GM12878 (cell line): ENCODE measurements at places on chromosomes 2 and 18. TPM values are rescaled to one million over a fixed set of nuclear protein-coding genes. Genes with fewer than 3 reads are reported as not detected.

DNA sequence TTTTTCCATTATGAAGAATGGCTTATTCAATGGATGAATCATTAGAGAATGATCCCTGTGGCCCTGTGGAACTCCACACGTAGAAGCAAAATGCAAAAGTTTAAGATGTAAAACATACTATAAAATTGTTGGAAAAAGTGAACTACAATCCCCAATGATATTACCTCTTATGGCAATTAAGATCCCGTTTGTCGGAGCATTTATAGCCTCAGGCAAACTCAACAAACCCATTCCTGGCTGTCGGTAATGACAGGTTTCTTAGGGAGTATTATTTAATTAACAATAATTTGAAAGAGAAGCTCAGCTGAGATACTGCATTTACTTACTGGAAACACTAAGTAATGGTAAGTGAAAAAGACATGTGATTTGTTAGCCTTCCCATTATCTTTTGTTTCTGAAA, 138.3 kb downstream of the CDH20 start:
- DNase-seq, result no peak

DNA sequence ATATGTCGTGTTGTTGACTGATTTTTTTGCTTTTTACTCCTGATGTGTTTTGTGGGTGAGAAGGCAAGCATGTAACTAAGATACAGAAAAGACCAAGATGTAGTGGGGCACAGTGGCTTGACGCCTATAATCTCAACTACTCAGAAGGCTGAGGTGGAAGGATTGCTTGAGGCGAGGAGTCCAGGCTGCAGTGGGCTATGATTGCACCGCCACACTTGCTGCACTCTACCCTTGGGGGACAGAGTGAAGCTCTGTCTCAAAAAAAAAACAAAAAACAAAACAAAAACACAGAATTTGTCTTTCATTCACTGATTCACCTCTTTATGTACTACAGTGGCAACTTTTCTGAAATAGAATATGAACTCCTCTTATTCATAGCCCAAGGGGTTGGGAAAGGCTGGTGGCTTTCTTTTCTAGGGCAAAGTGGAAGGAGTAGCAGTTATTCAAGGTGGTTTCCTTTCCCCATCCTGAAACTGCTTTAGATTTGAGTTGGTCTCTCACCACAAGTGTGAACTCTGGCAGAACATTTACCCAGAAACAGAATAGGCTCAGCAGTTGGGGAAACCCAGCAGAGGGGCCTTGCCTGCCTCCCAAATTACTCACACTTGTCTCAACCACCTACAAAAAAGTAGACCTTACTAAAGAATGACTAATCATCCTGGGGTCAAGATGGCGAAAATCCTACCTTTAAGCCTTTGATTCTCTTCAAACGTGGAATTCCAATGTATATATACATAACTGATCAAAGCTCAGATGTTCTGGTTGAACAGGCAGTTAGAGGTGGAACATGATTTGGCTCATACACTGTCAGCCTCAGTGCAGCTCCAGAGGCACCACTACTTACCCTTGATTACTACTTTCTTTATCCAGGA, 6.5 kb downstream of the TANK start:
- peak; percentile 95 for DNase-seq

DNA sequence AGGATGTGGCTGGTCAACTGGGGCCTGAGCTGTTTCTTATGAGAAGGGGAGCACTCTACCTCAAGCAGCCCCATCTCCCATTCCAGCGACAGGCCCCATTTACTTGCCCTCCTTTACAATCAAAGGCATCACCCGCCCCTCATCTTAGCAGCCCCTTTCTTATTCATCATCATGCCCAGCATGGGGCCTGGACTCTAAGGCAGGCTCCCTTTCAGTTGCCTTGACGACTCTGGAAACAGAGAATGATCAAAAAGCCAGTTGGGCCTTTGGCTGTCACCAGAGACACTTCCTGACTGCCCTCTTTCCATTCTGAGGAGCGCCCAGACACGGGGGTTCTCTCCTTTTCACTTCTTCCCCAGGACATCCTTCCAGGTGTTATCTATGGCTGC, 11.2 kb downstream of the CELF4 start:
- DNase-seq, result no peak

DNA sequence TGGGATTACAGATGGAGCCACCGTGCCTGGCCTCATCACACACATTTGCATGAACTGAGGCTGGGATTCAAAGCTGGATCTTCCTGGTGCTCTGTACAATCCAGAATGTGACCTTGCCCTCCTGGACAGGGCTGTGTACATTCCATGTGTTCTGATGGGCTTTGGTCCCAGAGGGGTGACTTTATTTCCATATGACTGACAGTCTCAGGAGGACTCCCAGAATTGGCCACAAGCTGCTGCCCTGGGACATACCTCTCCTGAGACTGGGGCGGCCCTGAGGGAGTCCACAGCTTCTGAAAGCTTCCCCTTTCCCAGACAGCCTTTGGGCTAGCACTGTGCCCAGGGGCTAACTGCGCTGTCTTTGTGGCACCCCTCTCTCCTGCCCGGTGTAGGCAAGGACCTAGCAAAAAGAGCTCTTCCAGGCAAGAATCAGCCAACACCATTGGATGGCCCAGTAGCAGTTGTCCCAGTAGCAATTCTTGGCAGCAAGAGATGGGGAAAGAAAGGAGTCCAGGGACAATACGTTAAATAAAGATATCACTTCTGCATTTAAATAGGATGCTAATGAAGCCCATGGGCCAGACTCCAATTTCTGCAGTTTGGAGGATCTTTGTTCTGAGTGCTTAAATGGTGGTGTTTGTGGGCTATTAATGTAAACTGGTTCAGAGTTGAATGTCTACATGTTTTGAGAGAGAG, 26.4 kb upstream of the ZNF532 start:
- DNase-seq, result no peak

- peak; percentile 56 for DNase-seq
These were observed 3.3 kb upstream of the GPBAR1 start for GRCh38 chr2:218257390-218257981.

- no peak for DNase-seq
These were observed 48.3 kb upstream of the GULP1 start for GRCh38 chr2:188243381-188243780.

GRCh38 chr18:50636366-50637057, 76.6 kb downstream of the MAPK4 start:
- no peak for DNase-seq

DNA sequence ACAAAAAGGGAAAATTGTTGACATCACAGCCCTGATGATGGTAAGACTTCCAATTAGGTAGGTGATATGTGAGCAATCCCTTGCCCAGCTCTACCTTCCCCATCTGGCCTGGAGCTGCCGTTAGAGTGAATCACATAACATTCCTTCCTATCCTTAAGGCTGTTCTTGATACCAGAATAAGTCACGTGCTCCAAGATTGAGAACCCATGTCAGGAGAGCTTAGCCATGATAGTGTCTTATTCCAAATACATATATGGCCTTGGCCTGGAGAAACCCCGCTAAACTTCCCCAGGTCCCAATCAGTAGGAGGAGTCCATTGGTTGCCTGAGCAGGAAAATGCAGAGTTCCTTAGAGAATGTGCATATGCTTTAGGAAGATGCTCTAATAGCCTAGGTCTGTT, 70.0 kb upstream of the ACVR2A start:
- DNase-seq, result no peak

- no peak for DNase-seq
These were observed 2.4 kb downstream of the DNAJB2 start for GRCh38 chr2:219281588-219281987.

DNA sequence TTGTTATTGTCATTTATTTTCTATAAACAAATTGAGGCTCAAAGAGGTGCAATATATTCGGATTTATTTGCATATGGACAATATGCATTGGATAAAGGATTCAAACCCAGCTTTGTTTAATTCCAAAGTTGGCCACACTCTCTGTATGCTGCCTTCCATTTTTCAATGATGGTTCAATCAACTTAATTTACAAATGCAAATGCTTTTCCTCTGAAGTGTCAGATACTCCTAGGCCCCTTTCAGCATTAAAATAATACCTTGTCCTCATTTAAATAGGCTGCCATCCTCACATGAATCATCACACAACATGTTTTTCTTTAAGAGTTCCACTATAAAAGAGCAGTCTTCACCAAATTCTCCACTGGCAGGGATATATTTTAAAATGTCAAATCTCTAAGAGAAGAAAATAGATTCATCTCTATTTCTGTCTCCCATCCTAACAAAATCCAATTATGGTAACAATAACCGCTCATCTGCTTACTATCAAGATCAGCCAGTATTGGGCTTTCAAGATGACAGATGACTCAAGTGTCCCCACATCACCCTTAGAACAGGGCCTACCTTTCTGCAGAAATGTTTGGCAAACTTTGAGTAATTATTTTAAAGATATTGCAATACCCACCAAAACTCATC, 114.8 kb downstream of the SCG2 start:
- no peak for DNase-seq

DNA sequence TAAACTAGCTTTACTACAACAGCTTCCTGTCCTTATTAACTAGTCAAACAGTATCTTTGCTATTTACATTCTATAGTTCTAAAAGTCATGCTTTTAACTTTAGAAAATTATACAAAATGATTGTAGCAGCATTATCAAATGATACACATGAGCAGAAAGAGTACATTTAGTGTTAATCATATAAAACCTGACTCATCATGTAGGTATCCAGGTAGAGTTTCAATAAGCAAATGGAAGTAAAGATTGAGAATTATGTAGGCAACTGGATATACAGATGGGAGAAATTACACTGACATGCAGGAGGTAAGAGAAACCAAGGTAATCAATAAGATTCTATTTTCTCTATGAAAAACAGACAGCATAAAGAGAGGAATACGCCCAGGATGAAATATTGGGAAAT, 33.8 kb downstream of the TRIP12 start:
- DNase-seq, result no peak

GRCh38 chr2:1653956-1654695, 90.2 kb downstream of the PXDN start:
- DNase-seq, result no peak

DNA sequence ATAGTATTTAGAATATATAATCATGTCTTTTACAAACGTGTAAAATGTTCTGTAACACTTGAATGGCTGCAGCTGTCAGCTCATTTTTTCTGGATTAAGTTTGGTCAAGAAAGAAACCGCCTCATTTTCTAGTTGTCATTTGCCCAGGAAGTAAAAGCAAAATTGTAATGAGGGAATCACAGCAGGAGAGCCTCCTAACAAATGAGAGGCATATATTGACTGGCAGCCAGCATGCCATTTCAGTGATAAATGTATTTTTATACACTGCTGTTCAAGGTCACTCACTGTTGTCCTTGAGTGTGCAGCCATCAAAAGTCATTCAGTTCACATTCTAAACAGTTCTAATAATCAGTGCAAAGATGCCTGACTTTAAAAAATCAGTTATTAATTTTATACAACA, 144.3 kb upstream of the BOD1L2 start:
- no peak for DNase-seq

DNA sequence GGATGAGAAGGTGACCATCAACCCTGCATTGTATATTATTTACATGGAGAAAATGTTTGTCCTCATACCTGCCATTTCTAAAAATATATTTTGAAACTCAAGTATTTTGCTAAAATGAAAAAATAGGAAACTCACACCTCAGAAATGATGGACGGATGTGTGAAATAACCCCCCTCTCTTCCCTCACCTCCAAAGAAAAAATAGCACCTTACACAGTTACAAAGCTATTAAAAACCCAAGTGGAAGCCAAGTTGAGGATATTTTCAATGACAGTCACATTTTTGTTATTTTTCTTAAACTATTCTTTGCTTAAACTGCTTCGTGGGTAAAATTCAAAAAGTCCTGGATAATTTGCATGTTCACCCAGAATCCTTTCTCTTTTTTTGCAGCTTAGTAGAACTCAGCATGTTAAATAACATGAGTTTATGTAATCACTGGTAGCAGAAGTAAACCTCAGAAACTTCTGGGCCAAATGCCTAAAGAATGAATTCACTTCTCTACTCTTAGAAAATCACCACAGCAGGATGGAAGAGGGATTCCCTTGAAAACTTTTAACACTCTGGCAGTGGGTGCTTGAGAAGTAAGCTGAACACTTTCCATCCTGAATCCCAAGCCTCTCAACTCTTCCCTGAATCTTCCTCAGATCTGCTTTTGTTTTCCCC, 768 bp downstream of the DSC1 start:
- no peak for DNase-seq

DNA sequence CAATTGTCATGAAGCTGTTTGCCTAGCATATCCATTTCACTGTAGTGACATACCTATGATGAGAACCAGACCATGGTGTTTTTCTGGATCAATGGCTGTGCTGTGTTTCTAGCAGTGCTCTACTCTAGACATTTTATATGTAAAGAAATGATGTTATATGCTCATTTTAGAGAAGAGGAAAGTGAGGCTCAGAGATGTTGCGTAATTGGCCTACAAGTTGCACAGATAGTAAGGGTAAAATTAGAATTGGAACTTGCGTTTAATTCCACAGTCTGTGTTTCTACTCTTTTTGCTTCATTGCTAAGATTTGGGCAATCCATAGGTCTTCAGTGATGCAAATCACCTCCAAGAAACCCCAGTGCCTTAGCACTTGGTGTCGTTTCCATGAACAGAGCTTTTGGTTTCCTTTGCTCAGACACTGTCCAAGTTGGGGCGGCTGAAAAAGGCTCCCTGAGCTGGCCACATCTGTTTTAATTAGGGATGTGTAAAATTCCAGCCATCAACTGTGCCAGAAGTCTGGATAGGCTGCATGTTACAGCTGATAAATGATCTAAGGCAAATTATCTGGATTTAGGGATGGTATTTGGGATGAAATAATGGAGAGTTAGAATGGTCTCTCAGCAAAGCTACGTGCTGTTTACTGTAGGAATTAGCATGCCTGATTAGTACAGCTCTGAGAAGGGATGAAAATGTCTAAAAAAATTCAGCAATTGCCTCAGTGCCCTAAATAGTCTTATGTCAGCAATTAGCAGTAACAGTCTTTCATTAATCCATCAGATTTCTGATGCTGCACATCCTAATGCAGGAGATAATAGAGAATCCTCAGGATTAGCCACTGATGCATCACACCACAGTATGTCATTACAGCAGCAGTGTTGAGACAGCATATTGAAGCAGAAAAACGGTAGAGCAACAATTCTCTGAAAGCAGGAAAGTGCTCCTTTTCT, 65.3 kb downstream of the PTPRM start:
- DNase-seq, result no peak

GRCh38 chr2:46615555-46615954, 136.2 kb downstream of the TMEM247 start:
- DNase-seq, result no peak

GRCh38 chr2:160242893-160243564, 43.0 kb upstream of the ITGB6 start:
- no peak for DNase-seq

PRKAG3 gene
- not detected in 2 replicates for total RNA-seq

ARHGAP28 gene
- not detected in 2 replicates for total RNA-seq

SLC9A4 gene
- total RNA-seq, result 0.05 and 0.10 TPM in 2 replicates

CCDC178 gene
- not detected in 2 replicates for total RNA-seq

NAT8 gene
- total RNA-seq, result not detected in 2 replicates

CDK15 gene
- not detected in 2 replicates for total RNA-seq

CSRNP3 gene
- total RNA-seq, result 0.21 and 0.36 TPM in 2 replicates

C1GALT1C1L gene
- total RNA-seq, result not detected in 2 replicates
